ENCODE measurements at places on chromosomes 2 and 18.
A peak's percentile ranks its signal among the peaks of the same experiment; 100 is the strongest.

- no peak for DNase-seq
Measured at GRCh38 chr2:200089040-200089755, 133.8 kb downstream of the MAIP1 start.

- DNase-seq: peak; percentile 86
Measured at GRCh38 chr2:237315170-237315828, 98.7 kb downstream of the COL6A3 start.

GRCh38 chr2:160621748-160622147, 128.1 kb upstream of the RBMS1 start:
- no peak for DNase-seq

- DNase-seq: no peak
Measured at GRCh38 chr2:238123991-238124470, 14.4 kb upstream of the KLHL30 start.

DNA sequence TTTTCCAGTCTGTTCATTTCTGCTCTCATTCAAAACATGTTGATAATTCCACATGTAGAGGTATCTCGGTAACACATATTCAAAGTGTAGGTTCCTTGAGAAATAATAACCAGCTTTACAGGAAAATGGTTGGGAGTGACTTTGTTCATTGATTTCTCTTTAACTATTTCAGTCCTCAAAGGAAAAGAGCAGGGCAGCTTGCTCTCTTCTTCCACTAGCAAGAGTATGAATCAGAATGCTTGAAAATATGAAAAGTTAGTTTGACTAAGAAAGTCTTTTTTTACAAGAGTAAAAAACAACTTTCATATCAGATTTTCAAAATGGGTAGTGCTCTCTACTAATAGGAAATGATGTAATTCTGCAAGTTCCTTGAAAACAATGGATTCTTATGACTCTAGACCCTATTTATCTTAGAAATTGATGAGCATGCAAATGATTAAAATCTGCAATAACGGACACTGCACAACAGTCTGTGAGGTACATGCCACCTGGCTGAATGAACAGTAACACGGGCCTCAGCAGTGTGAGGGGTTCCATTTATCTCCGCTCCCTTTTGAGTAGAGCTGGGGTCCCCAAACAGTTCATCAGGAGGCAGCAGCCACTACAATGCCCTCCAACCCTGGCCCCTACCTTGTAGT, 65.6 kb downstream of the IRS1 start:
- no peak for DNase-seq

GRCh38 chr2:60104514-60105505, 448.6 kb downstream of the BCL11A start:
- no peak for DNase-seq

- no peak for DNase-seq
Measured at GRCh38 chr2:116832148-116832547, 982.3 kb upstream of the DDX18 start.

GRCh38 chr2:6977113-6977741, 60.0 kb downstream of the RNF144A start:
- DNase-seq: no peak

DNA sequence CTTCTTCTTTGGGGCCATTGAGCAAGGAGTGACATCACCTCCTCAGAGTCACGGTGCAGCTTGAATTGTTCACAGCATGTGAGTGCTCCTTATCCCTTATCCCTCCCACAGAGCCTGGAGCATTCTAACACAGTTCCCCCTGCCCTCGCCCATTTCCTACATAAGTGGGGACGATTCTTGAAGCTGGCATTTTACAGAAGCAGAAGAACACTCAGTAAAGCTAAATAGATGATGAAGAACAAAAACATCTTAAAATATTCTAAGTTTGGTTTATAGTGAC, 135.8 kb upstream of the APCDD1 start:
- no peak for DNase-seq

DNA sequence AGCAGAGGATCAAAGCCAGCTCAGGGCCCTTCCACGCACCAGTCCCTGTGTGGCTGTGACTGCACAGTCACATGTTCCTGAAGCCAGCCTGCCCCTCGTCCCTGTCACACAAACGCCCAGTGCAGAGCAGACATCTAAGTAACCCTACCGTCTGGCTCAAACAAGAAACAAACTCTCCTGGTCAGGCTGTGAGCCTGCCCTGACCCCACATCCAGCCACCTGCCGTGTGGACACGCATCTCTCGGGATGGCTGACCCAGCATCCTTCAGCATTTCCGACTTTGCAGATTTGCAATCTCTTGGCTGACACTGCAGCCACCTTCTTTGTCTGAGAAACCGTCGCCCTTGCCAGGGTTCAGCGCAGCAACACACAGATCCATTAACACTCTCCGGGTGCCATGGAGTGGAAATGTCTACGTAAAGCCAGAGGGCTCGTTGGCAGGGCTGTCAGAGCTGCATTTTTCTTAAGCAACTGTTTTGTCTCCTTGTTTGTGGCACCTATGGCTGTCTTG, 82.3 kb upstream of the ASAP2 start:
- DNase-seq: no peak

- no peak for DNase-seq
Measured at GRCh38 chr2:20604951-20605381, 45.9 kb downstream of the HS1BP3 start.

DNA sequence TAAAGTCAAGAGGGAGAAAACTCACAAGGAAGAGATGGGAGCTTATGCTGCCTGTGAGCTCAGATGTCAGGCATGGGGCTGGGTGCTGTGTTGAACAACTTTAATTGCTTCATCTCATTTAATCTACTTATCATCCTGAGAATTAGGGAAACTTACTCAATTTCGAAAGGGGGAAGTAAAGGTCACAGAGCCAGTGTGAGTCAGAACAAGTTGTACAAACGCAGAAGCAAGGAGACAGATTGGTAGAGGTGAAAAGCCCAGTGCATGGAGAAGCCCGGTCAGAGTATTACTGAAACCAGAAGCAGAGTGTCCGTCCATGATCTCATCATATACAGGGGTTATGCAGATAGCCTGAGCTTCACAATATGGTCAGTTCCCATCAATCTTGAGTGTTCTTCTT, 281.1 kb upstream of the POU3F3 start:
- DNase-seq: no peak

- DNase-seq: peak; percentile 73
Measured at GRCh38 chr2:239824046-239824694, 201.0 kb downstream of the NDUFA10 start.

- DNase-seq: no peak
Measured at GRCh38 chr2:121635371-121635770, 13.9 kb downstream of the CLASP1 start.

DNA sequence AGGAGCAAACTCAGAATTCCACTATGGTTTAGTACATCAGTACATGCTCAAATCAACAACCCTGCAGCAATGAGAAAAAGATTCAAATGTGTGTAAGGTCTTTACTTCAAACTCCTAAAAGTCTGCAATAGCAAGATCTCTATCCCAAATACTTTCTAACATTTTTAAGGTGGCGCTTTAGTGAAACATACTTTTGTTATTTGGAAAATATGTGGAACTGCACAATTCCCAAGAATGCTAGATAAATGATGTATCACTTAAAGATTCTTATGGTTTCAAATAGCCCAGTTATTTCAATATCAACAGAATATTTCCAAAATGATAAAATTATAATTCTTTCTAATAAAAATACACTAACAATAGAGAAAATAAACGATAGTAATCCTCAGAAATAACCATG, 227.6 kb upstream of the SMAD7 start:
- DNase-seq: no peak

- no peak for DNase-seq
Measured at GRCh38 chr2:10242998-10243925, 59.4 kb upstream of the HPCAL1 start.

DNA sequence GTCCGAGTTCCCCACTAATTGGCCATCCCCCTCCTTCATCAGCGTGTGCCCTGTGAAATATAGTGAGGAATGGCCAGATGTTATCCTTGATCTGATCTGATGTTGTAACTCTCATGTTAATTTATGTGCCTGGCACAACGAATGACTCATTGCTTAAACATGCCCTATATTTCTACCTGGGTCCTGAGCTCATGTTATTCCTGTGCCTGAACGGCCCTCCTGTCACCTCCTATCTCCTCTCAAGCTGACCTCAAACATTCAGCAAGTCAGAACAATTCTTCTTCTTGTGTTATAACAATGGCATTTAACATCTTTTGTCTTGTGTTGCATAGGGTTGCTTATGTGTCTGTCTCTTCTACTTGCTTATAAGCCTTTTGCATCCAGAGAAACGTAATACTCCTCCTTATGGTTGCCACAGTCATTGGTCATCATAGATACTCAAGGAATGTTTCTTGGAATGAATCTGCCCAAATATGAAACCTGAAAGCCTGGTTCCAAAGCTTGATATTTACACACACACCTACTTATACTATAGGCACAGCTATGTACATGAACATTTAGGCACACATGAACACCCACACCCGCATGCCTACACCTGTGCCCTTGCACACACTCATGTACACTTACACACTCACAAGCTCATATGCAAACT, 80.2 kb upstream of the PHLPP1 start:
- DNase-seq: no peak

DNA sequence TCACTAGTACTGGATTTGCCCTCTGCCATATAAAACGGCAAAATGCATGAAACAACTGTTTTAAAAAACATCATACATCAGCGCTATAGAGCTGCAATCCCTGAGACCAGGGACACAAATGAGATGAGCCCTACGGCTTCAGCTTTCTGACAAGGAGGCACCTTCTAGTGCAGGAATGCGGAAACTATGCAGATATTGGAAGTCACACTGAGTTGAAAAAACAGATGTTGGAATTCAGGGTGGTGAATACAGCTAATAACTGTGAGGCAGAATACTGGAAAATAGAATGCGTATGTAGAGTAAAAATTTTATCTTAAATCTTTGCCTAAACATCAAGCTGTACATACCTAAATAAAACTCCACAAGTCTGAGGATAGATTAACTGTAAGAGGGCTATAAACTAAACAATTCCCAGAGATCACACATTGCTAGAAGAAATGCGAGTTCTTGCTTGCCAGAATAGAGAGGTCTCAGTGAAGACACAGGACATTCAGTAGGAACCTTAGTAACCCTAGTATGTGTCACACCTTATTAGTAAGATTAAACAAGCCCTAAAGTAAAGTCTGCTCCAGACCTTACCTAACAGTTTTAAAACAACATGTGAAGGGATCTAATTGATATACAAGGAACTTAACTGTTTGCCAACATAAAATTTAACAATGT, 541.4 kb upstream of the DDX18 start:
- no peak for DNase-seq

- DNase-seq: no peak
Measured at GRCh38 chr18:9860682-9861081, 25.1 kb upstream of the TXNDC2 start.

DNA sequence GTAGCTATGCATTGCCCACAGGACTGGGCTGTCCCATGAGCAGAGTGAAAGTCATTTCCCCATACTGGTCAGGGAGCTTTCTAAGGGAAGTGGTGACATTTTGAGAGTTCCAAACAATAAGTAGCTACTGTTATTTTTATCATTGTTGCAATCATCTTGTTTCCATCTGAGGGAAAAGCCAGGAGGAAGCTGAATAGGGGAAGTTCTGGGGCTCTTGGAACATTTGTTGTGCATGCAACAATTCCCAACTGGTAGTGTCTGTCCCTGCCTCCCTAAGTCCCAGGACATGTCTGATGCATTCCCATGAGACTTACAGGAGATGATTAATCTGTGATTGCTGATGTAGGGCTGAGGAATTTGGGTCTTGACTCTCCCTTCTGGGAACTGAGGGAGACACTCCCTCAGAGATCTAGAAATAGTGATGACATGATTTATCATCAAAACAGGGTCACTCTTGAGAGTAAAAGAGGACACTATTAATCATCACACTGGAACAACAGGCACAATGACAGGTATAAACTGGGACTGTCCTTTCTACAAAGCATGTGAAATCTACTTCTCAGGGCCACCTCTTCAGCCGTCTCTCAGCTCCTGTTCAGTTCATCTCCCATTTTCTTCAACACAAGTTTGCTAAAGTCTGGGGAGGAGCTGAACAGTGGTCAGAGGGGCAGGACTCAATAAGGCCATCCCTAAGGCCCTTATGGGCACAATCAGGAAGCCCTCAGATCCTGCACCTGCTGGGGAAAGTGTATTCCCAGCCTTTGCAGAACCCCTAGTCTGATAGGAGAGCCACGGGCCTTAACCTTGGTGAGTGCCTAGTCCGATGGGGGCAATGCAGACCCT, 28.0 kb upstream of the MARCO start:
- no peak for DNase-seq

- no peak for DNase-seq
Measured at GRCh38 chr2:40201425-40201824, 250.5 kb downstream of the SLC8A1 start.

DNA sequence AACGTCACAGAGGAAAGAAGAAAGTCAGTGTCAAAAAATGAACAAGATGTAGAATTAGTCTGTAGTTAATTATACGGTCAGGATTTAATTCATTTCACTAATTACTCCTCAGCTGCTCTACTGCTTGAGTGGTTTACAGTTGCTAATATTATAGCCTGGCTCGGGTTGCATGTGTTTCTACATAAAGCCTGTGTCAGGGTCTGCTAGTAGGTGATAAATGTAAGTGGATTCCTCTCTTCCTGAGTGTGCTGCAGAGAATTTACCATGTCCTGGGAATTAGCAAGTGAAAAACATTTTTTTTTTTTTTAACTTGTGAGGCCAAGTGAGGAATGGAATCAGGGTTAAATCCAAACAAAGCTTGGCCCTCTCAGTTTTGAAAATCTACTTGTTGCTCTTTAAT, 622.6 kb downstream of the EPHA4 start:
- DNase-seq: no peak

GRCh38 chr18:12773369-12773768, 70.5 kb downstream of the PSMG2 start:
- no peak for DNase-seq

- no peak for DNase-seq
Measured at GRCh38 chr2:205424326-205424725, 258.0 kb upstream of the NRP2 start.

DNA sequence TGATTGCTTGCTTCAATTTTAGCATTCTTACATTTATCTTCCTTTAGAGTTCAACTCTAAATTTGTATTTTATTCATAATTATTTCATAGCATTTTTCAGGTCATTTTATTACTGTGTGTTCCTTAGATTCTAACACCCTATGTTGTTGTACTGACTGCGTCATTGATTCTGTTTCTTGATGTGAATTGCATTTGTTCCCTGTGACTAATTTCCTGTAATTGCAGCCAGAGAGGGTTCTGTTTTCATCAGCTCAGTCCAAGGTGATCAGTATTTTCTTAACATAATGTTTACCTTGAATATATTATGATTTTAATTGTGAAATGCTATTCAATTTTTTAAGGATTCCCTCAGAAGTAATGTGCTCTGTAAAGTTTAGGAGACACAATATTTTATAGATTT, 970.2 kb upstream of the PIK3C3 start:
- no peak for DNase-seq

DNA sequence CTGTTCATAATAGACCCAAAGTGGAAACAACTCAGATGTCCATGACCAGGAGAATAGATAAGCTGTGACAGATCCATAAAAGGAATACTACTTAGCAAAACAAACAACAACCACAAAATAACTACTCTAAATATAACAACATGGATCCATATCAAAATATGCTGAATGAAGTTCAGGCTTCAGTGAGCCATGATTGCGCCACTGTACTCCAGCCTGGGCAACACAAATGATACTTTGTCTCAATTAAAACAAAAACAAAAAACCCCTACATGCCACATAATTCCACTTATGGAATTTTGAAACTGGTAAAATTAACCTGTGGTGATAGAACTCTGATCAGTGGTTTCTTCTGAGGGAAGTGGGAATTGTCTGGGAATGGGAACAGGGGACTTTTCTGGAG, 11.2 kb upstream of the MYO3B start:
- DNase-seq: no peak

All from renal cortex interstitium (tissue), 15 donors.